Right atrium auricular region (tissue), 2 donors: ENCODE measurements at places on chromosomes 1 and 21. TPM values are rescaled to one million over a fixed set of nuclear protein-coding genes. Genes with fewer than 3 reads are reported as not detected.
A peak's percentile ranks its signal among the peaks of the same experiment; 100 is the strongest.

DNA sequence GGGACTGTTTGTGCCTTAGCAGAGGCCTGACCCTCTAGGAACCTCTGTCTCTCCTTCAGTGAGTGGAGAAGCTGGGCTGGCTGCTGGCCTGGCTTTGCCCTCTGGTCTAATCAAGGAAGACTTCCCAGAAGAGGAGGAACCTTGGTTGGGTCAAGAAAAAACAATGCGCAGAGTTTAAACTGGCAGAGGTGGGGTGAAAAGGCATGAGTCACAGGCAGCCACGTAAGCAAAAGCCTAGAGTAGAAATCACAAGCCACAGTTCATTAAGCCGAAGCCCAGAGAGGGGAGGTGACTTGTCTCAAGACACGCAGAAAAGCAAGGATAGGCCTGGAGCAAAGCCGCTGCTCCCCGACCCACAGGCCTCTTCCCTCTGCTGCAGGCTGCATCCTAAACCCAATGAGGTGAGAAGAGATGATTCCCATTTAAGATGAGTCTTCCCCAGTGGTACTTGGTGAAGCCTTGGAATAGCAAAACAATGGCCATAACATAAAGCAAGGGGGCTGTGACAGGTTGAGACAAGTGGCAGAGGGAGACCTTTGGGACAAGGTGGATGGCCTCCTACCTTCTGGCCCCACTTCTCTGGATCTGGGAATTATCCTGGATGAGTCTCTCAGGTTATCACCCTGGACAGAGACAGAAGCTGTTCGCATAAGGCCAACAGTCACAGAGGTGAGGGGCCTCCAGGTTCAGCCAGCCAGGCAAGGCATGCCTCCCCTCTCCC is 7.7 kb downstream of the PDZK1IP1 start:
- peaks cover 16% of the 10 kb centered on the region for H3K4me1 ChIP-seq
- H3K27me3 ChIP-seq = no peaks in the 10 kb centered on the region
- no peak overlapping the region for H3K27ac ChIP-seq
- no peak for DNase-seq

GRCh38 chr1:165586398-165586797 is 42.6 kb downstream of the LRRC52 start:
- no peaks in the 10 kb centered on the region for H3K27me3 ChIP-seq
- no peaks in the 10 kb centered on the region for H3K36me3 ChIP-seq
- DNase-seq = no peak
- no peak overlapping the region for H3K27ac ChIP-seq
- H3K4me1 ChIP-seq = no peaks in the 10 kb centered on the region

DNA sequence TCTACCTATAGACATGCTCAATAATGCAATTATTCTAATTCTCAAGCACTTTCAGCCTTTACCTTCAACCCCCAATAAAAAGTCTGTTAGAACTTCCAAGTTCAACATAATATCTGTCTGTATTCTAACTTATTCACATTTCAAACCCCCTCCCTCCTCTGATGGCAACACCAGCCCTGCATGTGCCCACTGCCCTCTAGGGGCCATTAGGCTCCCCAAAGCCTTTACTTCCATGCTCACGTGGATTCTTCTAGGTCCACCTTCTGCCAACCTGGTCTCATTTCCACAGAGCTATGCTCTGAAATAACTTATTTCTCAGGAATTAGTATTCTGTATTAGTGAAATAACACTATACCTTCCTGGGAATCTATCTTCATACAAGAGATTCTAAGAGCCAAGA is 22.2 kb upstream of the KPRP start:
- no peaks in the 10 kb centered on the region for H3K4me1 ChIP-seq
- H3K4me3 ChIP-seq = no peak overlapping the region
- no peaks in the 10 kb centered on the region for H3K27me3 ChIP-seq
- no peak overlapping the region for H3K27ac ChIP-seq
- H3K36me3 ChIP-seq = no peaks in the 10 kb centered on the region

GRCh38 chr1:1969505-1969900 is 34.1 kb downstream of the CFAP74 start:
- H3K27ac ChIP-seq = no peak overlapping the region
- H3K27me3 ChIP-seq = no peaks in the 10 kb centered on the region
- H3K4me1 ChIP-seq = no peaks in the 10 kb centered on the region
- no peak for DNase-seq
- H3K4me3 ChIP-seq = no peak overlapping the region

Gene BCAR3
- total RNA-seq = 19.3 TPM

Gene ITLN1
- total RNA-seq = 3,973 TPM

DNA sequence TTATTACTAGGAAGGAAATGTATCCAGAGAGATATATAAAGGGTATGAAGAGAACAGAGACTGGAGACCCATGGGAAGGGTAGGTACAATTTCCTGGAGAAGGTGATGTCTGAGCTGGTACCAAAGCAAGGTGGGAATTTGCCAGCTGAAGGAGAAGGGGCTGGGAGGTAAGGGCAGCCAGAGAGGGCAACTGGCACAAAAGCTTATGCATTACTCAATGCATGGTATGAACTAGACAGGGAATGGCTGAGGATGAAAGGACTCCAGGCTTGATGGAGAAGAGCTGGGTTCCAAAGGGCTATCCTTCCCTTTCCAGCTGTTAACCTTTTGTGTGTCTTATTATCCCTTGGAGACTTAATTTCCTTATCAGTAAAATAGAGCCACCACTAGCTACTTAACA is 113.6 kb upstream of the GADD45A start:
- H3K36me3 ChIP-seq = no peaks in the 10 kb centered on the region
- no peak overlapping the region for H3K4me3 ChIP-seq
- H3K27me3 ChIP-seq = no peaks in the 10 kb centered on the region
- no peak for DNase-seq
- H3K4me1 ChIP-seq = peaks cover 11% of the 10 kb centered on the region

- H3K36me3 ChIP-seq = no peaks in the 10 kb centered on the region
- no peak for DNase-seq
- no peak overlapping the region for H3K4me3 ChIP-seq
These were observed 2.2 kb downstream of the LAPTM5 start for GRCh38 chr1:30755334-30755733.

Gene OR2L5
- total RNA-seq = not detected

Gene PEX14
- 13.7 TPM for total RNA-seq

DNA sequence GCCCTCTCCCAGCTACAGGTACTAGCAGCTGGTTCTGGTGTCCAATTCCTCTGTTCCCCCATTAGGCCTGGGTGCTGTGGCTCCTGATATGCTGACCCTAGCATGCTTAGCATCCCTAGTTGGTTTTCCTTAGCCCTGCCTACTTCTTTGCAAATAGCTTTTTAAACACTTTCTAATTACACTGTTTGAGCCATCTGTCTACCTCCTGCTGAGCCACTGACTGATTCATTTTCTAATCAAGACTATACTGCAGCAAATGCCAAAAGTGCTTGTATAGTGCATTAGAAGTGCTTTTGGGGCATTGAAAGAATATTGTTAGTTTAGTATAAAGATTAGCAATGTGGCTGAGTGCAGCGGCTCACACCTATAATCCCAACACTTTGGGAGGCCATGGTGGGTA is 36.3 kb downstream of the ERICH3 start:
- H3K36me3 ChIP-seq = no peaks in the 10 kb centered on the region
- H3K27me3 ChIP-seq = no peaks in the 10 kb centered on the region
- H3K4me3 ChIP-seq = no peak overlapping the region
- no peak overlapping the region for H3K27ac ChIP-seq
- no peak for DNase-seq

- H3K4me1 ChIP-seq = no peaks in the 10 kb centered on the region
- H3K27ac ChIP-seq = no peak overlapping the region
- no peaks in the 10 kb centered on the region for H3K36me3 ChIP-seq
- H3K27me3 ChIP-seq = no peaks in the 10 kb centered on the region
- no peak for DNase-seq
- H3K4me3 ChIP-seq = no peak overlapping the region
These were observed 42.7 kb downstream of the SGIP1 start for GRCh38 chr1:66576645-66577044.

- H3K27ac ChIP-seq = peak overlapping the region; percentile 32
- H3K27me3 ChIP-seq = no peaks in the 10 kb centered on the region
- DNase-seq = no peak
- no peaks in the 10 kb centered on the region for H3K36me3 ChIP-seq
- no peak overlapping the region for H3K4me3 ChIP-seq
These were observed 7.8 kb upstream of the PLEKHG5 start for GRCh38 chr1:6499296-6499695.

Gene CTTNBP2NL
- total RNA-seq = 10.2 TPM

DNA sequence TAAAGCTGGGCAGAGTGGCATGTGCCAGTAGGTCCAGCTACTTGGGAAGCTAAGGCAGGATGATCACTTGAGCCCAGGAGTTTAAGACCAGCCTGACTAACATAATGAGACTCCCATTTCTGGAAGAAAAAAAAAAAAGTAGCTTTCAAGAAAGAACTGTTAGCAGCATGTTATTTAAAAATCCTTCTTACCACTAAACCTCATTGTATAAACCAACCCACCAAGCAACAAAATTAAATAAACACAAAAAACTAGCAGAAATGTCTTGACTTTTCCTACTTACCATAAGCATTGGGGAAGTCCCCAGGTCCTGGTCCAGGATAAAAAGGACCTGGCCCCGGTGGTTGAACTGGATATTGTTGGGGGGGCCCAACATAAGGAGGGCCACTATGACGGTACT is 192.9 kb upstream of the HP1BP3 start:
- H3K27me3 ChIP-seq = no peaks in the 10 kb centered on the region
- H3K36me3 ChIP-seq = no peaks in the 10 kb centered on the region
- H3K4me1 ChIP-seq = no peaks in the 10 kb centered on the region
- H3K27ac ChIP-seq = no peak overlapping the region

DNA sequence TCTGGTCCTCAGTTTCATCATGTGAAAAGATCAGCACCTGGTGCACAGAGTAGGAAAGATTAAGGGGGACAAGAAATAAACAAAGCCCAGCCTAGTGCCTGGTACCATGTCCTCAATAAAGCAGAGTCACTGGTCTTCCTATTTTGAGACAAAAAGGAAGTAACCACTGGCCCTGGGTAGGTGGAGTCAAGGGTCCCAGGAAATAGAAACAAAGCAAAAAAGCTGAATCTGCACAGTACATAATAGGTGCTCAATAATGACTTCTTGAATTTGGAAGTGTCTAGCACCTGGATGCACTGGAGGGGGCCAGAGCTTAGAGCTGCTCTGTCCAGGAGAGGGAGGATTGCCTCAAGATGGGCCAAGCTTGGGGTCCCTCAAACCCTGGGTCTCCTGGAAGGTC is 1.9 kb upstream of the EPHB2 start:
- H3K4me1 ChIP-seq = peaks cover 21% of the 10 kb centered on the region
- H3K27me3 ChIP-seq = no peaks in the 10 kb centered on the region
- no peak overlapping the region for H3K4me3 ChIP-seq
- DNase-seq = no peak

DNA sequence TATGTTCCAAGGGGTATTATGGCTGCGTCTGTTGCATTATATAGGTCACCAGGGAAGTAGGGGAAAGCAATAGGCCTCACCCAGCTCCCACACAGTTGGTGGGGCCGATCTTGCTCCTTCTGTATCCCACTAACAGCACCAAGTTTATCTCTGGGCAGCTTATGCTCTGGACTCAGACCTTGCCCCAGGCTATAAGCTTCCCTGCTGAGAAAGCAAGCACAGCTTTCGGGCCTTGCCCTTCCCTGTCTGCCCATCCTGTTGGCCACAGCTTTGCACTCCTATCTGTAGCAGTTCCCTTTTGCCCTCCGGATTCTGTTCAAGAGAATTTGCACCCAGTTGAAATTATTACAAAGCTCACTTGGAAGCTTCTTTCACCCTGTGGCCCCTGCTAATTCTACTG is 12.9 kb downstream of the KCNE1 start:
- no peak overlapping the region for H3K4me3 ChIP-seq
- H3K27me3 ChIP-seq = no peaks in the 10 kb centered on the region
- no peaks in the 10 kb centered on the region for H3K4me1 ChIP-seq
- DNase-seq = no peak
- no peaks in the 10 kb centered on the region for H3K36me3 ChIP-seq
- H3K27ac ChIP-seq = no peak overlapping the region

GRCh38 chr1:108570128-108570527 is 10.2 kb downstream of the EEIG2 start:
- no peak overlapping the region for H3K4me3 ChIP-seq
- no peak for DNase-seq
- no peaks in the 10 kb centered on the region for H3K27me3 ChIP-seq
- no peak overlapping the region for H3K27ac ChIP-seq
- H3K4me1 ChIP-seq = no peaks in the 10 kb centered on the region
- H3K36me3 ChIP-seq = no peaks in the 10 kb centered on the region
